Glomerular endothelial cell (primary cell): ENCODE measurements at places on chromosomes 11 and 22. TPM values are rescaled to one million over a fixed set of nuclear protein-coding genes. Genes with fewer than 3 reads are reported as not detected.

GRCh38 chr11:86571273-86571948, 101.0 kb downstream of the ME3 start:
- DNase-seq = no peak

DNA sequence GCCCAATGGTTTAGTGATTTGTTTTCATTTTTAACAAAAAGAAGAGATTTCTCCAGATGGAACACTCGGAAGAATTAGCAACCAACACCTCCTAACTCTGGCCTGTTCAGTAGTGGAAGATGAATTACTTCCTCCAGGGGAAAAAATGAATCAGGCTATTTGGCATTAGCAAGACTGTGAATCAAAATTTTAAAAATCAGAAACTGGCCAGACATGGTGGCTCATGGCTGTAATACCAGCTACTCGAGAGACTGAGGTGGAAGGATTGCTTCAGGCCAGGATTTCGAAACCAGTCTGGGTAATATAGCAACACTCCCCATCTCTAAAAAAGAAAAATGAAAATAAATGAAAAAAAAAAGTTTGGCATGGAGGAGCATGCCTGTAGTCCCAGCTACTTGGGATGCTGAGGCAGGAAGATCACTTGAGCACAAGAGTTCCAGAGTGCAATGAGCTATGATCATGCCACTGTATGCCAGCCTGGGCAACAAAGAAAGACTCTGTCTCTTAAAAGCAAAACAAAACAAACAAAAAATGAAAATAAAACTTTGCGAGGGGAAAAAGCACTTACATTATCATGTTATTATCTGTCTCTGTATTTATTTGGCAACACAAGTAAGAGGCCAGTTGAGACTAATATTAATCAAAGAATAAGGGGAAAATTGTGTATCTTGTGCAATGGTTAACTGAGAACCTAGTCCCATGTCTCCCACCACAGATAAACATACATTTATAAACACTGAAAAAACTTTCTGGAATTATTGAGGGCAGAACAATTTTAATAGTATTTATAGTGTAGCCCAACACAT, 796.3 kb upstream of the ANO3 start:
- DNase-seq = no peak

PIWIL4 gene
- total RNA-seq = 1.1 and 4.0 TPM in 2 replicates

- DNase-seq = no peak
Observed at GRCh38 chr11:114141863-114142580, 82.5 kb downstream of the ZBTB16 start.

DNA sequence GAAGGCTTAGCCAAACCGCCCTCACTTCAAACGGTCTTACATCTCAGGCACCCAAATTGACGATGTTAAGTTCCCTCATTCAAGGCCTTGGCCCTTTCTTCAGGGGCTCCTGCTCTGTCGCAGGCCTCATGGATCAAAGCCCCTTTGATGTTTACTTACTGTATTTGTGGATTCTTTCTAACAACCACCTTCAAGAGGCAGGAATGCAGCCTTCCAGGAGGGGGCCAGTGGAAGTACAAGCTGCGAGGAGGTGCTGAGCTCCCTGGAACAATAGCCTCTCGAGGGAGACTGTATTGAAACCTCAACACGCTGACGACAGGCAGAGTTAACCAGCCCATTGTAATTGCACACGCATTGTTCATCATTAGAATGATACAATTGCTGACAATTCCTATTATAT, 209.1 kb downstream of the ST3GAL4 start:
- no peak for DNase-seq
